ENCODE measurements at places on chromosomes 2 and 18.

DNA sequence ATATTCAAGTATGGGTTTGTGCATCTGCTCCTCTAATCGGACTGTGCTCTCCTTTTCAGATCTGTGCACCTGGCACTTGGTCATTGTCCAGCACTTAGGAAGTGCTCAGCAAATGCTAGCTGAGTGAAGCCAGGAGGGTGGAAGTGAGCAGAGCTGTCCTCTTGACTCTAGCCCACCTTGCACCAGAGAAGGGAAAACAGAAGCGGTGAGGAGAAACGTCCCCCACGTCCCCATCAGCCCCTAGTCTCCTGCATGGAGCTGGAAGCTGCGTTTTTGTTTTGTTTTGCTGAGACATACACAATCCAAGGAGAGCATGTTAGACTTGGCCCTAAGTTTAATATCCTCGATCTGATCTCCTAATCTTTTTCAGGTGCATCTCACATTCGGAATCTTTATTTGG lies 73.6 kb downstream of the EN1 start:
- no peak for DNase-seq

GRCh38 chr2:67650291-67651133 lies 253.4 kb downstream of the ETAA1 start:
- peak; percentile 33 for DNase-seq

GRCh38 chr2:212548455-212548819 lies 9.8 kb upstream of the ERBB4 start:
- peak; percentile 16 for DNase-seq

- DNase-seq: no peak
Observed at GRCh38 chr18:55419947-55420664, 167.9 kb downstream of the TCF4 start.

DNA sequence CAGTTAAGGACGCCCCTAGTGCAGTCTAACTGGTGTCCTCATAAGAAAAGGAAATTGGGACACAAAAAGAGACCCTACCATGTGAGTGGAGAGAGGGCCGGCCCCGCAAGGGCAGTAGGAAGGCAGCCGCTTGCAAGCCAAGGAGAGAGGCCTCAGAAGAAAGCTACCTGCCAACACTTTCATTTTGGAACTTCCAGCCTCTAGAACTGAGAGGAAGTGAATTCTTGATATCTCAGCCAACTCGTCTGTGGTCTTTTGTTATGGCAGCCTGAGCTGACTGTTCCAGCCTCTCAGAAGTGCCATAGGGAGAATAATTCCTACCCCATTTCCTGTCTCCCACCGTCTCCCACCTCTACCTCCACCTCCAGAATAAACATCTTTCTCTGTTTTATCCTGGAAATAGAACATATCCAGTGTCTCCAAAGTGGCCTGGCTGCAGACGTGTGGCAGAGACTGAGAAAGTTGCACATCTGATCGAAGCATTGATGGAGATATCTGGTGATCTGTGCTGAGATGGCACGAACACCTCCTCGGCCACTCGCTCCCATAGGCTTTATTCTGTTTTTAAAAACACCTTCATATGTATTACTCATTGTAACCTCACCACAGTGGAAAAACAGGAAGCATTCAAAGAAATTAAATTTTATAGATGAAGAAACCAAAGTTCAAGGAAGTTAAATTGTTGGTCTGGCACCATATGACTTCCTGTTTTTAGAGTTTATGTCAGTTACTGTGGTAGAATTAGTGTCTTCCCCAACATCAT lies 39.5 kb upstream of the MARCO start:
- no peak for DNase-seq

DNA sequence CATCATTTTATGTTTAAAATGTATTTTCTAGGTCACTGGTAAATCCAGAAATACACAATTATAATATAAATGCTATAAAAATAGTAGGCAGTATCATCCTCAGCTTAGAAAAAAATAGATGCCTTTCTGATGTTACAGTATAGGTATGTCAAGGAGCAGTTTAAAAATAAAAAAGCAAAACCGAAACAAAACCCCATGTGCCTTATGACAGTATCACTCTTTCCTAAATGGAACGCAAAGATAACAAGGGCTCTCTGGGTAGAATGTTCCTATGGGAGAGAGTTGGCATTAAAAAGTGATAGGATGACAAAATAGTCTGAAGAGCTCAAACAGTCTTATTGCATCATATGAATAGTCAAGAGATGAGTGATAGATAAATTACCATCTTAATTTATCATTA lies 172.1 kb downstream of the DSC3 start:
- DNase-seq: no peak

- DNase-seq: peak; percentile 72
Observed at GRCh38 chr2:135742325-135742757, 686 bp downstream of the UBXN4 start.

- DNase-seq: no peak
Observed at GRCh38 chr2:138853296-138853695, 73.1 kb upstream of the NXPH2 start.

- no peak for DNase-seq
Observed at GRCh38 chr2:19818039-19818438, 83.7 kb downstream of the TTC32 start.

- no peak for DNase-seq
Observed at GRCh38 chr2:37904993-37905392, 20.1 kb upstream of the RMDN2 start.

DNA sequence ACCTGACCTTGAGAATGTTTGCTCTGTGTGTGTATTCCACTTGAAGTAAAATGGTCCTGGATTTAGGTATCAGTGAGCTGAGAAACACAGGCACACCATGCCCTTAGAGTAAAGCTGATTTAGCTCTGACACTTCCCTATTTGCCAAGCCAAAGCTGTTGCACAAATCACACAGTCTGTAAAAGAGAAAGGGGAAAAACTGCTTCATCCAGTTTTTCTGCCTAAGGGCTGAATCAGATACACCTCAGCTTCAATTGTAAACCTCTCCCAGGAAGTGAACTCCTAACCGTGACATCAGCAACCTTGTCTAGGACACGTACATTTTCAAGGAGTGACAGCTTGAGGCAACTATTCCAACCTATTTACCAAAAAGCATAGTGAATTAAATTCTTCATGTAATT lies 150.4 kb downstream of the NR4A2 start:
- no peak for DNase-seq

DNA sequence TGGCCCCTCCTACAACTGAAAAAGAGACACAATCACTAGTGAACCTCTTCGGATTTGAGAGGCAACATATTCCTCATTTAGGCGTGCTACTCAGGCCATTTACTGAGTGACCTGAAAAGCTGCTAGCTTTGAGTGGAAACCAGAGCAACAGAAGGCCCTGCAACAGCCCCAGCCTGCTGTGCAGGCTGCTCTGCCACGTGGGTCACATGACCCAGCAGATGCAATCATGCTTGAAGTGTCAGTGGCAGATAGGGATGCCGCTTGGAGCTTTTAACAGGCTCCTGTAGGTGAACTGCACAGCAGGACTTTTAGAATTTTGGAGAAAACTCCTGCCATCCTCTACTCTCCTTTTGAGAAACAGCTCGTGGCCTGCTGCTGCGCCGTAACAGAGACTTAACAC lies 578.6 kb upstream of the RAB6C start:
- no peak for DNase-seq

GRCh38 chr2:165009466-165009865 lies 54.1 kb upstream of the SLC38A11 start:
- no peak for DNase-seq

GRCh38 chr2:47313141-47313691 lies 89.7 kb upstream of the MSH2 start:
- no peak for DNase-seq

DNA sequence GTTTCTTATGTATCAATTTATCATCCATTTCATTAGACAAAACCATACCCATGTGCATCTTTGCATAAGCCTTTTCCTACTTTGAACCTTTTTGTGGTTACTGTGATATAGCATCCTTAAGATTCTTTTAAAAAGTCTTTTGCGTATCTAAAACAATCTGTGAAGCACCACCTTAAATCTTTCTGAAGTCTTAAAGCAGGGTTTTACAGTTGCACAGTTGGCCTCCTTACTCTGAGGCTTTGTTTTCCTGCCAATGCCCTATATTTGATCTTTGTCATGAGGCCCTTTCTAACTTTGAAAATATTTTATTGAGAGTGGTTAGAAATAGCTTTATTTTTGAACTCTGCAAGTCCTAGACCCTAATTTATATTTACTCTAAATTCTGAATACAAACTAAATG lies 163.4 kb upstream of the MAP3K20 start:
- DNase-seq: no peak

GRCh38 chr2:54712516-54712915 lies 10.9 kb upstream of the EML6 start:
- DNase-seq: no peak

GRCh38 chr18:9849407-9850283 lies 36.1 kb upstream of the TXNDC2 start:
- DNase-seq: peak; percentile 85

- DNase-seq: no peak
Observed at GRCh38 chr18:39839782-39840181, 2115.3 kb upstream of the PIK3C3 start.

DNA sequence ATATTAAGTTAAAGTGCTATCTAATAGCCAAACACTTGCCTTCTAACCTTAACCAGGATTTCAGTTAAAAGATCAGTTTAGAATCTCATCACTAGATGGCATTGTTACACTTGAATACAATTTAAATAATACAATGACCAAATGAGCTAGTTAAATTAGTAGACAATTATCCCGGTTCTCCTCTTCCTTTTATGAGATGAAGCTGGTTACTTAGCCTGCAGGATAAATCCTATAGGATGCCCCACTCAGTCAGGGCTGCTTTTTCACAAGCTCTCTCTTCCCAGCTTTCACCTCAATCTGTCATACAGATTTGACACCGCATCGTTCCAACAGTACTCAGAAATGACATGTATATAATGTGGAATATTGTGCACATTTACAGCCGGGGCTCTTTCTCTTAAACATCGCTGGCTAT lies 678.8 kb downstream of the KCNJ3 start:
- DNase-seq: peak; percentile 43

DNA sequence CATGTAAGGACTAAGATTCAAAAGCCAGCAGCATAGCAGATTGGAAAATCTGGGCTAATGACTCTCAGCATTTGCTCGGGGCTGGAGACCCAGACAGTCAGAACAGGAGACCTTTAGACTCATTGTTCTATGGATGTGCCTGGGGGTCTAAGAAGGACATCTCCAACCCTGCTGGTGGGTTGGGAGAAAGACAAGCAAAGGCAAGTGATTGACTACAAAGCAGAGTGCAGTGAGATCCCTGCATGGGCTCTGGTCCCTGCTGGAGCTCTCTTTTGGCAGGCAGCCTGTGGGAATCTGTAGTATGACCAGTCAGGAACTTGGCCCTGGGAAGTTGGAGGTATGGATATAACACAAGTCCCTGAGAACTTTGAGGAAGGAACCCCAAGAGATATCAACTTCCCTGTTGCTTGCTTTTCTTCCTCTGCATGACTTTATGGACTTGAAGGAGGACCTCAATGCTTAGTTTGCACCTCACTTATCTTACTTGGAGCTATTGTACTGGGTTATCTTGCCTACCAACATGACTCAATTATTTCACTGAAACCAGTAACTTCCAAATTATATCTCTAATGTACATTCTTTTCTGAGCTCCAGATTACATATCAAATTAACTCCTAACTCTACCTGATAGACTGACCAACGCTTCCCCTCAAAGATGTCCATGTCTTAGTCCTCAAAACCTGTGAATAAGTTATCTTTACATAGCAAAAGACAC lies 236.0 kb downstream of the CYRIA start:
- peak; percentile 62 for DNase-seq

GRCh38 chr2:145352484-145352883 lies 832.6 kb upstream of the ZEB2 start:
- DNase-seq: no peak

GRCh38 chr2:63639344-63639743 lies 50.6 kb downstream of the MDH1 start:
- no peak for DNase-seq

- no peak for DNase-seq
Observed at GRCh38 chr2:101348883-101349282, 38.4 kb downstream of the CREG2 start.

DNA sequence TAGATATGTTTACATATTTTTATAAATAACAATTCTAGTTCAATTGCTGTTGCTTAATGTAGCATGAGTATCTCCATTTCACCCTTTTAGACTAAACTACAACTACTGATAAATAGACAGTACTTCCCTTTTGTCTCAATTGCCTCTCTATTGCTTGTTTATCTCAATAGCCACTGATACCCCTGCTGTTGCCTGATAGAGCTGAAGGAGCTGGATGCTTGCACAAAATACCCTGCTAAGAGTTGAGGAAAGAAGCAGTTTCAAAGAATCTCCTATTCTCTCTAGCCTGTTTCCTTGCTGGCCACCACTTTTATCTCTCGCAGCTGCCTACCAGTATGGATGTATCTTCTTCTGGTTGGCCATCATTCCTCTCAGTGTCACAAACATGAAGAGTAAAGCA lies 16.9 kb upstream of the ZNF804A start:
- DNase-seq: peak; percentile 72

DNA sequence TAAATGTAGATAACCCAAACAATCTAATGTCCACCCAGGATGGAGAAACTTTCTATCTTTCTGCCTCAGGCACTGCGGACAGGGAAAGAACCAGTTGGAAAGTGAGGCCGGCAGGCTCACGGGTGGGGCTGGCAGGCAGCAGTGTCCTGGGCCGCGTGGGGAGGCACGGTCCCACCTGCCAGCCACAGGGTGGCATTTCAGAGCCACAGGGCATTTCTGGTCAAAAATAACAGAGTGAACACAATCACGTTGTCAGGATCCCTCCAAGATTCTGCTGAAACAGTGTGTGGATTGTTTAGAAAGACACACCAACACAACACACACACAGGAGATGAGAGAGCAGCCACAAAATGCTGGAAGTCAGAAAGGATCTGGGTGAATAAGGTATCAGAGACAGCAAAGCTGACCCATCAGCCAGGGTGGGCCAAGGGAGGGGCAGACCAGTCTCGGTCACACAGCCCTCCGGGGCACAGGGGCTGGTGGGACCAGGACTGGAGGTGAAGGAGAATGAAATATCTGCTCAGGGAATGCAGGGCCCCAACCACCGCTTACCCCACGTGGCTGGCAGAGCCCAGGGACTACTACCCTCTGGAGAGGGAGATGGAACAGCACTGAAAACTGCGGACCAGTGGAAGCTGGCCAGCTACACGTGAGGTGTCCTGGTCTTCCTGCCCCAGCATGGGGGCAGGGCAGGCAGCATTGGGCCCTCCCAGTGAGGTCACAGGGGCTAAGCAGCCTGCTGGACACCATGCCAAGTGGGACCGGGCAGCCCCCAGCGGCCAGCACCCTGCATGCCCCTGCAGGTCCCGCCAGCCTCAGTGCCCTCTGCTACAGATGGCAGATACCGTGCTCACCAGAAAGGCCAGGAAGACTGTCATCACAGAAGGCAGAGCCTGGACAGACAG lies 173.9 kb downstream of the HDAC4 start:
- DNase-seq: no peak

GRCh38 chr2:15916336-15916735 lies 24.0 kb upstream of the MYCN start:
- no peak for DNase-seq

GRCh38 chr18:45589356-45590035 lies 25.8 kb upstream of the SLC14A2 start:
- no peak for DNase-seq

DNA sequence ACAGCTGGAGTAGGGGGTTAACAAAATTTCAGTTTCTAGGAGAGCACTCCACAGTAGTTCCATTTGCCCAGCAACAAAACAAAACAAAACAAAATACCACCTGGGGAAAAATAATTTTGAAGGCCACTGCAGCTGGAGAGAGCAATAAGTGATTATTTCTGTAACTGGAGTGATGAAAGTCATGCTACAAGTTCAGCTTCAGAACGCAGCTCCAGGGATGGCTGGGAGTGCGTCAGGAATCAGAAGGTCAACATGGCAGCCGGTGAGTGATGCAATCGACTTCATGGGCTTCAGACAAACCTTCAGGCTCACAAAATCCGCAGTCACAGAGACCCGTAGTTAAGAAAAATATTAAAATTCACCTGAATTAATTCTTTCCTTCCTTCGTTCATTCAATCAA lies 41.0 kb downstream of the ABHD3 start:
- no peak for DNase-seq
